ENCODE measurements at places on chromosomes 3 and 15.

- no peak for DNase-seq
Measured at GRCh38 chr15:60916032-60916678, 312.9 kb downstream of the RORA start.

GRCh38 chr3:73681198-73681597 lies 56.5 kb upstream of the PDZRN3 start:
- DNase-seq = no peak

- no peak for DNase-seq
Measured at GRCh38 chr3:62538691-62539356, 165.5 kb upstream of the FEZF2 start.

- DNase-seq = no peak
Measured at GRCh38 chr3:128496602-128497304, 3.8 kb upstream of the GATA2 start.

DNA sequence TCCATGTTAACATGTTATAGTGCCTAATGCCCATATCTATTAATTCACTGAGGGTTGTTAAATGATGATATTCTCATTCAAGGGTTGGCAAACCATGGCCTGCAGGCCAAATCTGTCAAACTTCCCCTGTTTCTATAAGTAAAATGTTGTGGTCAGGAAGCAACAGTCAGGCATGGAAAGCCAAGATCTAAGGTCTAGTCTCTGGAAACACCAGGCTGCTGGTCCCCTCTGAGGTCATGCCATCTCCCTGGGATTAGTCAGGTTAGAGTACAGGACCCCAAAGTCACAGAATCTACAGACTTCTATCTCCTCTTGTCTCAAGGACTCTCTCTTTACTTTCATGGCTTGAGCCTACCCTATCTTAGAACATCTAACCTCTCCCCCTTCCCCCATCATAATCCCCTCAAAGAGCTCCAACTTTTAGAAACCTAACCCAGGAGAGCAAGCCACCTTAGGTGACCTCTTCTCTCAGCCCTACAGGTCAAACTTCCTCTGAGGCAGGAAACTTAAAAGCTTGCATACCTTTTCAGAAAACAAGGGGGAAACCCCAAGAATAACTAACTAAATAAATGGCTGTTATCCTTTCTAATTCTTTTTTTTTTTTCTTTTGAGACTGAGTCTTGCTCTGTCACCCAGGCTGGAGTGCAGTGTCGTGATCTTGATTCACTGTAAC lies 15.3 kb upstream of the HERC1 start:
- no peak for DNase-seq

DNA sequence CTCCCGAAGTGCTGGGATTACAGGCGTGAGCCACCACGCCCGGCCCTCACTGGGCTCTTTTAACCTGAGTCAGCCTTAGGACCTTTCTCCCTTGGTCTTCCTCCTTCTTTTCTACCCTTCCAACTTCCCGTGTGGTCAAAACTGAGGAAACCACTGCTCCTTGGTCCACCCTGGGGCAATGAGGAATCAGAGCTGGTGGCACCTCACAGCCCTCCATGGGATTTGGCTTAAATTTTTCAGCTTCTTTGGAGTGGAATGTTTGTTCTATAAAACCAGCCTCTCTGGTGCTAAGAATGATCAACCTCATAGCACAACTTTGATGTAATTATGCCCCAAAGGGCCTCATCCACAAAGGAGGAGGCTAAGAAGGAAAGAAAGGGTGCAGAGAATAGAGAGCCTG lies 76.6 kb upstream of the CFAP20DC start:
- DNase-seq = no peak

- peak; percentile 73 for DNase-seq
Measured at GRCh38 chr15:69090197-69090948, 70.1 kb upstream of the GLCE start.

DNA sequence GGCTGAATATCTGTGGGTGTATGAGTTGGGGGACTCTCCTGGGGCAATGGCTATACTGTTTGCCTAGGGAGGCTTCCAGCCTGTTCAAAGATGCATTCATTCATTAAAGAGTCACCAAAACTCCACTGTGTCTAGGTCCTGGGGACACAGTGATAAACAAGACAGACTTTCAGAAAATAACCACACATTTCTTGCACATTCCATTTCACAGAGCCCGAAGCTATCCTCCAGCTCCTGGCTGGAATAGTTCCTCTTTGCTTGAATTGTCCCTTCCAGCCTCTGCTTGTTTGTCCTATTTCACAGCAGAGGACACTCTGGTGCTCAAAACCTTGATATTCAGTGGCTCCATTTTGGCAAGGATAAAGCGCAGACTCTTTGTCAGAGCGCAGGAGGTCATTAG lies 61.7 kb upstream of the ITGA11 start:
- no peak for DNase-seq

DNA sequence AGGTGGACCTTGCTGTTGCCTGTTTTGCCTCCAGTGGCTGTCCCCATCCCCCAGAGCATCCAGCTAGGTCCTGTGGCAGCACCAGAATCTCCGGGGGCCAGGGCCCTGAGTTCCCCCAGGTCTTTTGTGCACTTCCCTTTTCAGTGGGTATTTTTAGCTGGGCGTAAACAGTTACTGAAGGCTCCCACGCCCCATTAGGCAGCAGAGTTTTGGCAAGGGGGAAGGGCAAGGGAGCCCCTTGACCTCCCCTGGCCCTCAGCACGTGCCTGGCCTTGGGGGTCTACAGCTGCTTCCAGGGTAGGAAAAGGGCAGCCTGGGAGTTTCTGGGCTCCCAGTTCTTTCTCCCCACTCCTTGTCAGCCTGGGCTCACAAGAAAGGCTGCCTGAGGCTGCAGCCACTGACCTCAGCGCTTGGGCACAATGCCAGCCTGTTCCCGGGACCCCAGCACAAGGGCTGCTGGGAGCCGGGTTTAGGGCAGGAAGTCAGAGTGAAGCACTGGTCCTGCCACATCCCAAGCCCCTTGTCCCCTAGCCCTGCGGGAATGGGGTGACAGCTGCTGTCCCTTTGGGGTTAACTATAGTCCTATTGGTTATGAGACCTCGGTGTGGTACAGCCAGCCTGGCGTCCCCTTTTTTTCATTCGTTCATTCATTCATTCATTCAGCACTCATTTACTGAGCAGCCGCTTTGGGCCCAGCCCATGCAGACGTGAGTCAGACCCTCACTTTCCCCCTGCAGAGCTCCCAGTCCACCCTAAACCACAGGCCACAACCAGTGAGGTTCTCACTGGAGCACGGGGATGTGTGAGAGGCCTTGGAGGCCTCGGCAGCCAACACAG lies 8.4 kb downstream of the CSK start:
- DNase-seq = peak; percentile 67

DNA sequence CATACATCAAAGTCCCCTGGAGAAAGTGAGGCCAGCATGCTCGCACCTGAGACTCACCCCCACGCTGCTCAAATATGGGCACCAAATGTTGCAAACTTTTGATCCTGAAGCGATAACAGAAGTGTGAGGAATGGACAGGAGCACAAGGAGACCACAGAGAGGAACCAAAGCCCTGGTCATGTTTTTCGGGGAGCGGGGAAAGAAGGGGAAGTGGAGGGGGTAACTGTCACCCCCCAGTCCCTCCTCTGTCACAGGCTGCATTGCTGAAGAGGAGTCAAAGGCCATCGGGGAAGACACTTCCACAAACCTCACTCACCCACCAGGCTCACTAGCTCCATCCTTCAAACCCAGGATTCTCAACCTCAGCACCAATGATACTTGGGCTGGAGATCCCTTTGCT lies 182.4 kb downstream of the UACA start:
- no peak for DNase-seq

- DNase-seq = no peak
Measured at GRCh38 chr3:166453478-166453877, 616.3 kb upstream of the BCHE start.

- DNase-seq = no peak
Measured at GRCh38 chr3:194206320-194206719, 70.4 kb downstream of the HES1 start.

- no peak for DNase-seq
Measured at GRCh38 chr15:55222588-55222987, 25.8 kb upstream of the RSL24D1 start.
